Mucosa of descending colon (tissue), 3 donors: ENCODE measurements at places on chromosomes 3 and 15.

GRCh38 chr3:164752812-164753211 lies 325.5 kb downstream of the SI start:
- no peak for DNase-seq

DNA sequence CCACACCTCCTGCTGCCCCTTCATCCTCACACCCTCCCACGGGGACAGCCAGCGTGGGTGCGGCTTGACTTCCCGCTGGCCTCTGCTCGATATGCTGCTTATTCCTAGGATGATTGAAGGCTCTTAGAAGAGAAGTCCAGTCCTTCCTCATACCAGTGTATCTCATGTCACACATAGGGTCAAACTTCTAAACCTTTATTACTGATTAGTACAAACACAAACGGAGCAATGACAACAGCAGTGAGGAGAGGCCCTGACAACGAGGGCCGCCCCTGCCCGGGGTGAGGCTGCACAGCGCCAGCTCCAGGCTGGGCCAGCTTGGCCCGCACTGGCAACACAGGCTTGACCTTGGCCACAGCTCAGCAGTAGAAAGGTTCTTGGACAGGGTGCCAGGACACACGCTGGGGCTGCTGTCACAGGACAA lies 3.7 kb downstream of the CIB1 start:
- peak; percentile 77 for DNase-seq

GRCh38 chr3:248864-249520 lies 52.4 kb downstream of the CHL1 start:
- DNase-seq, result no peak

DNA sequence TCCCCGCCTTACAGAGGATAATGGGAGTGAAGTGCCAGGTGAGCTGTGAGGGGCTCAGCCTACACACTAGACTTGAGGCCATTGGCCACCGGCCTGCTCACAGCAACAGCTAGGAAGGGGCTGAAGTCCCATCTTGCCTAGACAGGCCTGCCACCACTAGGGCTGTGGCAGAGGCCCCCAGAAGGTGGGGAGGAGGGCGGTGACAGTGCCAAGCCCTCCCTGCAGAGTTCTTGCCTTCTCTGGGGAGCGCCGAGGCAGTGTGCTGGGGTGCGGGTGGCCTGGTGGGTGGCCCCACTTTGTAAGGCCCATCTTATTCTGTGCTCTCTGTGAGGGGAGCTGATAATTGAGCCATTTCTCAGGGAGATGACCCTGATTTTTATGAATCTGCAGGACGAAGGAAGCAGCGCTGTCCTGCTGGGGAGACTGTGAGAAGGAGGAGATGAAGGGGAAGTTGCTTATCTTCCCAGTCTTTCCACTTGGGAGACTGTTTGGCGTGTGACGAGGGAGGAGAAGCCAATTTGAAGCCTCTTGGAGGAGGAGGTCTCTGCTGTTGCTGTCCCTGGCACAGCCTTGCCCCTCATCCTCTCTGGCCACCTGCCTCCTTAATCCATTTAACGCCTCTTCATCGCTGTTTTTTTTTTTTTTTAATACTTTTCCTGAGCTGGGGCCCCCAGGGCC lies 104.3 kb downstream of the LINGO1 start:
- no peak for DNase-seq

- DNase-seq, result peak; percentile 20
Measured at GRCh38 chr3:153051427-153052095, 110.5 kb upstream of the RAP2B start.

DNA sequence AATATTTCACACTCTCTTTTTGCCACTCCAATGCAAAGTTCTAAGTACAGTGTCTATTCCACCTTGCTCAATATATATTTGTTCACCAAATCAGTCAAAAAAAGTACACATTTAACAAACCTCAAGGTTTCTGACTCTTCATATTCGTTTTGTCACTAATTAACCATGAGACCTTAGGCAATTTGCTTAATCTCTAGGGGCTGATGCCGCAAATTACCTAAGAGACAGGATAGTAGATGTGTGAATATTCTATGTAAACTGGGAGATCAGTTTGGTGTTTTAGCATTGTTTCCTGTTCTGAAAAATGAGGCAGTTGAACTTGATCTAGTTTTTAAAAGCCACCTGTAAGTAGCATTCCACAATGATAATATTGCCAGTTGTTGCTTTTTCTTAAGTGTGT lies 182.5 kb upstream of the KCNH8 start:
- no peak for DNase-seq

GRCh38 chr3:129398803-129399144 lies 29.7 kb downstream of the EFCAB12 start:
- DNase-seq, result no peak

DNA sequence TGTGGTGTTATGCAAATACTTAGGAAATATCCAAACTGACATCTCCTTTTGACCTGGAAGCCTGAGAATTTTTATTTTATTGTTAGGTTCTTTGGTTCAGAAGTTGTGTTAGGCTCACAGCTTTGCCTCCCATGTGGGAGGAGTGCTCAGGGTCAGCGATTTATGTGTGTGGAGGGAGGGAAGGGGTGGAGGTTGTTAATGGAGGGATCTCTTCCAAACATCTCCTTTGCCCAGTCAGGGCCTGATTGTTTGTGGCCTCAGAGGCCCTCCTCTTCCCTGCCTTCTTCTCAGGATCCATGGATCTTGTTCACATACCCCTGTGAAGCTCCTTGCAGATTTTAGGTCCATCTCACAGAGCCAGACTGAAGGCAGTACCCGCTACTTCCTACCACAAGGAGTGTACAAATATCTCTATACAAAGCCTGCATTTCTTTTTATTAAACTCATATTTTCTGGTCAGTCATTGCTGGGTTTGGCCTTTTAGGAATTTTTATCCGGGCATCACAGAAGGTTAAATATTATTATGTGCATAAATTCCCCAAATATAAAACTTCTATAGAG lies 40.3 kb downstream of the BBX start:
- DNase-seq, result no peak

GRCh38 chr3:179558742-179559364 lies 3.9 kb upstream of the ACTL6A start:
- DNase-seq, result peak; percentile 64

GRCh38 chr3:30311781-30312180 lies 294.6 kb upstream of the TGFBR2 start:
- DNase-seq, result no peak

DNA sequence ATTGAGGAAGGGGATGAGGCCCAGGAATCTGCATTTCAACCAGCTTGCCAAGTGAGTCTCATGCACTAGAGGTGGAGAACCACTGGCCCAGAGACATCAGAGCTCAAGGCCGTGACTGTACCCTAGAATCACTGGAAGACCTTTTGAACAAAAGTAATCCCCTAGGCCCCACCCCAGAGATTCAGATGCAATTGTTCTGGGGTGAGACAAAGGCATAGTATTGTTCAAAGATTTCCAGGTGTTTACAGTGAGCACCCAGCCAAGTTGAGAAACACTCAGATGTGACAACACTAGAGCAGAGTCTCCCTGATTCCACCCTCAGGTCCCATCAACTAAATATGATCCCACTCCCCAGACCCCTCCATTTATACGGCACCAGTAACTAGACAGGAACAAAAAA lies 290.3 kb upstream of the TLE3 start:
- no peak for DNase-seq

DNA sequence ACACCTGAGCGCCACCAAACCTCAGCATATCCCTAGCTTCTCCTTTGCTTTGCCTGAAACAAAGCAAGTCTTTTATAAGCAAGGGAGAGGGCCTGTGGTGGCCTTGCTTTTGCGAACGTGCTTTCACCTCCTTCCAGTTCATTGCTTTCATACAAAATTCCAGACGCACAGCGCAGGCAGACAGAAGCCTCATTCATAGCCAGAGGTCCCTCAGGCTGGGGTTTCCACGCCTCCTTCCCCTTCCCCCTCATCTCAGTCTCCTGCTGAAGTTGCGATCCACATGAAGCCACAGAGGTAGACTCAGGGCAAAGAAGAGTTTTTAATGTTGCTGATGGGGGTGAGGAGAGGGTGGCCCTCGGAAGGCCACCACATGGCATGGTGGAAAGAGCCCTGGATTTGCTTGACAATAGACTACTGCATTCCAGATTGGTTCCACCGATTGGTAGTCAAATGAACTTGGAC lies 59.4 kb upstream of the FLNB start:
- no peak for DNase-seq

GRCh38 chr3:188974856-188975599 lies 196.7 kb upstream of the TPRG1 start:
- DNase-seq, result no peak

- no peak for DNase-seq
Measured at GRCh38 chr3:100256731-100257151, 4.1 kb upstream of the TBC1D23 start.

DNA sequence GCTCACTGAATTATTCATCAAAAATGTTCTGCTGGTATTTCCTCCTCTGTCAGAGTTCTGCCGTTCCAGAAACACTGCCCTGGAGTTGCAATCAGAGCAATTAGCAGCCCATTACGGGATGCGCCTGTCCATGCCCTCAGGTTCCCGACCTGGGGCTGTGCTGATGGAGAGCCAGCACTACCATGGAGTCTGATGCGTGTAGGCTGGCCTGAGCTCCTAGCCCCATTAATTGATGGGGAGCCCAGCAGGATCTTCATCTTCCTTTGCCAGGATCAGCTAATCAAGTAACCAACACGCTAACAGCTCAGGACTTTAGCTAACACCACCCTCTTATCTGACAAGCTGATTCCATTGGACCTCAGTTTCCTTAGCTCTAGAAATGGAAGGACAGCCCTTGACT lies 164.2 kb downstream of the ABHD5 start:
- no peak for DNase-seq

DNA sequence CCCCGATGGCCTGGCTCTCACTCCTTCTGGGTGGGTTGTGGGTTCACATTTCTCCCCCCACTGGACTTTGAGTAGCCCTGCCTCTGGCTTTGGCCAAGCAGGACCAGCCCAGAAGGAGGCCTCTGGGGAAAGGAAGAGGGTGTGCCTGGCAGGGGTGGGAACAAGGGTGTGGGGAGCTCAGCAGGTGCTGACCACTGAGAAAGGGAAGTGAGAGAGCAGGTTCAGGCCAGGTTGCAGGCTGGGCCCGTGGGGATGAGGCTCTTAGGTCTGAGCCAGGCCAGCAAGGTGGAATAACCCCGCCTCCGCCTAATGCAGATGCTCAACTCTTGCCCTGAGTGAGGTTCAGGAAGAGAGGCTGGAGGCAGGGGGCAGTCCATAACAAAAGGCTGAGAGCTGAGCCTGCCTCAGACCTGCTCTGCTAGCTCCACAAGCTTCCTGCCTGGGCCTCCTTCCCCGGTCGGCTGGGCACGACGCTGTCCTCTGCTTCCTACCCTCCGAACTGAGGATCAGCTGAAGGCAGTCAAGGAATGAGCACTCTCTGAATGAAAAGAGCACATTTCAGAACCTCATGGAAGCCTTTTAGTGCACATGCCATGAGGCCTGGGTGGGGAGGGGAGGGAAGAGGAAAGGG lies 82.7 kb downstream of the TLE3 start:
- peak; percentile 80 for DNase-seq

GRCh38 chr3:186362988-186363387 lies 954 bp upstream of the DGKG start:
- DNase-seq, result no peak

- DNase-seq, result no peak
Measured at GRCh38 chr3:194045289-194045688, 90.7 kb upstream of the HES1 start.

DNA sequence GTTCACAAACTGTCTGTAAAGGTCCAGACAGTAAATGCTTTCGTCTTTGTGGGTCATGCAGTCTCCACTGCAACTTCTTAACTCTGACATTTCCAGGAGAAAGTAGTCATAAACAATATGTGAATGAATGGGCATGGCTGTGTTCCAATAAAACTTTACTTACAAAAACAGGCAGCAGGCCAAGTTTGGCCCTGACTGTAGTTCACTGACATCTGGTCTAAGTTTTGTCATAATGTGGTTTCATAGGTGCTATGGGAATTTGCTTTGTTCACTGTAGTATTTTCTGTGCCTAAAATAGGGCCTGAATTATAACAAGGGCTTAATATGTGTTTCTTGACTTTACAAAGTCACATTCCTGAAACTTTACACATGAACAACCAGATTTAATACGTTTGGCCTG lies 186.0 kb upstream of the KBTBD8 start:
- DNase-seq, result no peak

DNA sequence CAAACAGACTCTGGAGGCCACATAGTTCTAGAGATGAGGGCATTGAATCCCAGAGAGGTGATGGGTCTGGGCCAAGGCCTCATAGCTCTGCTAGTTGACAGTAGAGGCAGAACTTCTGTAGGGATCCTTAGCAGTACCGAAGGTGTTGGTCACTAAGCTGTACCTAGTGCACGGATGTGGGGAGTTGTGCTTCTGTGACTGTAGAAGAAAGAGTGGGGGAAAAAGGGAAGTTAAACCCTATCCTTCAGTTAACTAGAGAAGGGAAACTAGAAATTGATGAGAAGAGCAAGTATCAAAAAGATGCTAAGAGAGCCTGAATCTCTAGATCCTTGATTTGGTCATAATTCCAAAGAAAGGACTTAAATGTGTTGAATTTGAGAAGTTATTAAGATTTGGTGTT lies 186.7 kb downstream of the NFKBIZ start:
- DNase-seq, result no peak
